IMR-90 (cell line): ENCODE measurements at places on chromosomes 4 and X. TPM values are rescaled to one million over a fixed set of nuclear protein-coding genes. Genes with fewer than 3 reads are reported as not detected.

Gene ASB12
- total RNA-seq = not detected in 2 replicates

DNA sequence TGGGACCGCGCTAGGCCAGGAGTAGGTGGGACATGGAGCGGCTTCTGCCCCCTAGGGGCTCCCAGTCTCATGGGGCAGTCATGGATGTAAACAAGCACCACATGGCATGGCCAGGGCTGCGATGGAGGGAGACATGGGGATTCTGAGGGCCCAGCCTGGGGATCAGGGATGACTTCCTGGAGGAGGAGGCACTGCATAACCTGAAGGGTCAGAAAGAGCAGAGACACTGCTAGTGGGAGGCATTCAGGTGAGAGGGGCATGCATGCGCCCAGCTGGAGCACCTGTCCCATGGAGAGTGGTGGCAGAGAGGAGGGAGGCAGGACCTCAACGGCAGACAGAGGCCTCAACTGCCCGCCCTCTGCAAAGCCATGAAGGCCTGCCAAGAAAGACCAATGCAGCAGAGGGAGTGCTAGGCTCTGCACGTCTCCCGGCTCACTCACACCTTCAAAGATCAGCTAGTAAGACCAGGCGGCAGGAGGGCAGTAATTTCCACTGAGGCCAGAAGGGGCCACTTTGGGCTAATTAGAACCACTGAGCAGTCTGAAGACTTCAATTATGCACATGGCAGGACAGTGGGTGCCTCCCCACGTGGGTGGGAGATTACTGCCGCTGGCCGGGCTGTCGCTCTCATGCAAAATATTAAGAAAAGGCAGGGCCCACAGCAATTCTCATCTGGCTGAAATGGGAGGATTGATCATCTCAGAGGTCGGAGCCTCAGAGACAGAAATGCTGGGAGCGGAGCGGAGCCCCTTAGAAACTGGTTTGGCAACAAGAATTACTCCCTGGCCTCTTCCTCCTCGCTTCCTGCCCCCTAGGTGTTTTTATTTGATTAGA is 69.6 kb downstream of the PPP2R2C start:
- H3K36me3 ChIP-seq = no peaks in the 10 kb centered on the region
- H3K4me1 ChIP-seq = no peaks in the 10 kb centered on the region
- no peak overlapping the region for H3K4me3 ChIP-seq
- H3K27me3 ChIP-seq = peaks cover 17% of the 10 kb centered on the region

DNA sequence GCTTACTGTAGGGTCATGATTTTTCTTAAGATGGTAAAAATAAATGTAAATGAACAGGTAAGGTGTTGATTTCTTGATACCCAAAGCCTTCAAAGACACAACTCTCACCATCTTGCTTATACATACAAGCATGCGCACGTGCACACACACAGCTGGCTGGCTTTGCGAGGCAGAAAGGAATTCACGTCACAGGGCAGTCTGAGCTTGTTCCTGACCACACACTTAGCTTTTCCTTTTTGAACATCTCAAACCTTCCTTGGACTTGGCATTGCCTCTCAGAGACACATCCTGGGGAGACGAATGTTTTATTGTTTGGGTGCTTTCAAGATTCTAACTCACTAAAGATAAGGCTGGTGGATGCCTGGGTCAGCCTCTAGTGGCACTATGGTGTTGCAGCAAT is 175.0 kb downstream of the NHS start:
- peaks cover 15% of the 10 kb centered on the region for H3K4me1 ChIP-seq
- no peak overlapping the region for H3K27ac ChIP-seq
- no peak overlapping the region for H3K4me3 ChIP-seq
- H3K36me3 ChIP-seq = no peaks in the 10 kb centered on the region

DNA sequence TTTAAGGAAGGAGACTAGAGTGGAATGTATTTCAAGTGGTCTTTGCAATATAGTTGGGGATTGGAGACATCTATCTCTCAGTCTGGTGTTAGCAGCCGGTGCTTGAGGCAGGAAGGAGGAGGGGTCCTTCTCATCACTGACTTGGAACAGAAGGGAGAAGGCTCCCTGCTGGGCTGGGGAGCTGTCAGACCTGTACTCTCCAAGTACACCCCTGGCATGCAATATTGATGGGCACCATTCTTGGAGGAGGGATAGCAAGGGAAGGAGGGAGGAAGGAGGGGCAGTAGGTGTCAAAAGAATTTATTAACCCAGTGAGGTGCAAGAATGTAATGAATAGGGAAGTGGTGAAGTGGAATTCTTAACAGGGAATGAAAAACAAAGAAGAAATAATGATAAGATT is 338.8 kb downstream of the UNC5C start:
- no peaks in the 10 kb centered on the region; the same call in 1 of the 2 replicates for H3K27me3 ChIP-seq
- no peaks in the 10 kb centered on the region for H3K36me3 ChIP-seq
- no peaks in the 10 kb centered on the region for H3K4me1 ChIP-seq
- DNase-seq = no peak
- no peak overlapping the region for H3K4me3 ChIP-seq
- H3K27ac ChIP-seq = no peak overlapping the region
